ENCODE measurements at places on chromosomes 7 and 10.

GRCh38 chr7:143046426-143046851 lies 5.7 kb upstream of the OR6V1 start:
- no peak for DNase-seq

GRCh38 chr7:92133737-92134270 lies 473 bp downstream of the CYP51A1 start:
- DNase-seq, result peak; percentile 52

DNA sequence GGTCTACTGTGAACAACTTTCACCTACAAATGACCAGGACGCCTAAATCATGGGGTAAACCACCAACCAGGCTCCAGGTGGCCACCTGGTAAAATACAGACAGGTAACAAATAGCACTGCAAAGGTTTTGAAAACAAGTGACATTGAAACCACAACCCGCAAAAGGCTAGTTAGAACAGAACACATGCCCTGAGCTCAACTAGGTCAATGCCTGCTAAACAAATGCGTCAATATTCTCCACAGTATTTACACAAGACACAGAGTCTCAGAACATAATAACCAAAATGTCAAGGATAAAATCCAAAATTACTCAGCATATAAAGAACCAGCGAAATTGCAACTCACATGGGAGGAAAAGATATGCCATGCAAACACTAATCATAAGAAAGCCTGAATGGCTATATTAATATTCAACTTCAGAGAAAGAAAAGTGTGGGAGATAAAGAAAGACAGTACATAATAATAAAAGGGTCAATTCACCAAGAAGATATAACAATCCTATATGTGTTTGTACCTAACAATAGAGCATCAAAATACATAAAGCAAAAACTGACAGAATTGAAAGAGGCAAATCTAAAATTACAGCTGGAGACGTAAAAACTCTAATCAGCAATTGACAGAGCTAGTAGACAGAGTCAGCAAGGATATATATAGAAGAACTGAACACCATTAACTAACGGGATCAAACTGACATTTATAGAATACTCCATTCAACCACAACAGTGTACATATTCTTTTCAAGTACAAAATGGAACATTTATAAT lies 47.6 kb downstream of the SMURF1 start:
- DNase-seq, result no peak

DNA sequence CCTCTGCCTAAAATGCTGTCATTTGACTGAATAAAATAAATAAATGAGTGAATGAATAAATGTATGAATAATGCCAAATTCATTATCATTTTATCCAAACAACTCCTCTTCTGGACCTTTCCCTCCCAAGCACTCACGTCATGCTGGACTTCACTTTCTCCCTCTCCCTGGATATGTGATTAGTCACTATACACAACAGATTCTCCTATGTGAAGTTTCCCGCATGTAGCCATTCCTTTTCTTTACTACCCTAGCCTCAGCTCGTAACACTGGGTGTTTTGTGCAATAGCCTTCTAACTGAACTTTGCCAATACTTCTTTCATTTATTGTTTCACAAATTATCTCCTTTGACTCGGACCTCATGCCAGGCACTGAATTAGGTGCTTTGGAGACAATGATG lies 87.6 kb upstream of the IL6 start:
- no peak for DNase-seq

DNA sequence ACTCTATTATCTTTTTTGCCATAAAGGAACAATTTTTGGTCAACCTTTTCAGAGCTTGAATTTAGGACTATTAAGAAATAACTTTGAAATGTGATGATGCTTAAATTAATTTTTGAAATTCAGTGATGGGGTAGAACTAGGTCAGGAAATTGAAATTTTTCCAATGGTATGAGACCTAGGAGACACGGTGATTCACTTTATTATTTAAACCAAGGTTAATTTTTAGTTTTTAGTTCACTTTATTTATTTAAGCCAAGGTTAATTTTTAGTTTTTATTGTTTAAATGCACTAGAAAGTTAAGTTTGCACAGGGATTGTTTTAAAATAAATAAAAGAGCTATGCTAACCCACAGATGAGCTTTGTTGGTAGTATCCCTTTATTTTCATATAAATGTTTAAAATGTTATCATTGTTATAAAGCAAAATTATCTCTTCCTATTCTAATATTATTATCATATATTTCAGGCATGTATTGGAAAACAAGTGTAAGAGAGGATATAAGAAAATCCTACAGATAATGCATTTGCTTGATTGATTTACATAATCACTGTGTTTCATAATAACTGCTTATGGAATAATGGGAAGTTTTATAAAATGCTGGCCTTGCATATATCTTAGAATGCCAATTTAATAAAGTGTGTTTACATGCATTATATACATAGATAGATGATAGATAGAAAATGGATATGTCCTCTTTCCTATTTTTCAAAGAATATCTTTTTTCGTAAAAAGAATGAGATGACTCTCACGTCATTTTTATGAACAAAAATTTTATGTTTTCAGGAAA lies 163.6 kb downstream of the HGF start:
- DNase-seq, result no peak

GRCh38 chr10:7697426-7697825 lies 5.7 kb upstream of the ITIH2 start:
- DNase-seq, result no peak

DNA sequence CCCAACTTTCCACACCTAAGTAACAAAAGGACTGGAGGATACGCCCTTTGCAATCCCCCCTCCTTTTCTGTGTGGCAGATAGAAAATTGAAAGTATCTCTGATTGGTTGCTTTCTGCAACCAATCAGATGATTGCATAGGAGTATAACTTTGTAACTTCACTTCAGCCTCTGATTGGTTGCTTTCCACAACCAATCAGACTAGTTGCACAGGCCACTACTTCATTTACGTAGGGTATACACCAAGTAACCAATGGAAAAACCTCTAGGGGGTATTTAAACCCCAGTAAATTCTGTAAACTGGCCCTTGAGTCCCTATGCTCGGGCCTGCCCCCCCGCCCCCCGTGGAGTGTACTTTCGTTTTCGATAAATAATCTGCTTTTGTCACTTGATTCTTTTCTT lies 1080.4 kb downstream of the CNTNAP2 start:
- DNase-seq, result no peak

GRCh38 chr7:22640269-22640668 lies 86.7 kb upstream of the IL6 start:
- DNase-seq, result no peak

DNA sequence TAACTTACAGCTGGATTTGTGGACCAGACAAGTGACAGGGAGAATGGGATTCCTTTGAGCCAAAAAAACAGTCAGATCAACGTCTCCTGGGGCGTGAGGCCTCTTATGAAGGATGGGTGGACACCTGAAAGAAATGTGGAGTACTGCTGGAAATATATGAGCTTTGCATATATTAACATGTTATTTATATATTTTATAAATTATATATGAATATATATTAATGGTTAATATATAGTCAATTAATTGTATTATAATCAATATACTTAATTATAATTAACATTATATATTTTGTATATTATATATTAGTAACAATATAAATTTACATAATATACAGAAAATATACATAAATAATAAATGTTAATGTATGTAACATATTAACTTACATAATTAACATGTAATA lies 57.5 kb downstream of the CACNB2 start:
- DNase-seq, result no peak

DNA sequence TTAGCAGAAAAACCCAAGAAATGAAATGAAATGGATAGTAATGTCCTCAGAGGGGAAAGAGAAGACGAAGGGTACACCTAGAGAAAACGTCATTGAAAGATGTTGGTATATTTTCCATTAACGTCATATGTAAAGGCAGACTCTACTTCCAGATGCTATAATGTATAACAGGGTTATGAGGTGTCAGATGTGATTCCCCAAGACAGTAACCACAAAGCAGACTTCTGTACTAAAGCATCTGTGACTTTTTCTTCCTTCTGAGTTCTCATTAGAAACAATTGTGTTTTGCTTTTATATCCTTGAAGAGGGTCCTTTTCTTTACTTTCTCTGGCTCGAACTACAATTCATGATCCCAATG lies 37.4 kb downstream of the LRRC72 start:
- no peak for DNase-seq

DNA sequence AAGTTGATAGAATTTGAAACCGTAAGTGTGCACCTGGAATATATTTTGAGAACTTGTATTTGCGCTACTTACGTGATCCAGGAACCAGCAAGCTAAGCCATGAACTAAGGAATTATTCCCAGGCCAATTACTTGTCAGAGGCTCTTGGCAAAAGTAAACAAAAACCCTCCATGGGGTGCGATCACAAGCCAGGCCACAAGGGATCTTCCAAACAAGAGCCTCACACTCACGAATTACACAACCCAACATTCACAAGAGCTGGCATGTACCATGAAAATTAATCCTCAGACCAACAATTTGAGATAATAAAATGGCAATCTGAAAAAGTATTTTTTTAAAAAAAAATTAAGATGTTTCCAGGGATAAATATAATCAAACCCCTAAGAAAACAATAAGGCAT lies 467.0 kb upstream of the AKR1E2 start:
- no peak for DNase-seq

GRCh38 chr10:113469796-113470195 lies 83.1 kb upstream of the HABP2 start:
- no peak for DNase-seq

DNA sequence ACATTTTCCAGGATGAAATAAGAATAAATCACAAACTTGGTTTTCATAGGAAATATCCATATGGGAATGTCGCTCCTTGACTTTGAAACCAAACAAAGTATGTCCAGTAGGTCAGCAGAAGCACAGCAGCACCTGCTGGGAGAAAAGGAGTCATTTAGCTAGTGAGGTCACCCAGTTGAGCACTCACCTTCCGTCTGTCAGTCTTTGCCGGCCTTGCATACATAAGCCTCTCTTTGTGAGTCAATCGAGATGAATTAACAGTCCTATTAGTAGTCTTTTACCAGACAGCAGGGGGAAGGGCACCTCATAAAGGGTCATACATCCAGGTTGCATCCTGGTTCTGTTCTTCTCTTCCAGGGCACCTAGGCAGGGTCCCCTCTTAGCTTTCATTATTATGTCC lies 232.5 kb upstream of the FZD1 start:
- peak; percentile 43 for DNase-seq

DNA sequence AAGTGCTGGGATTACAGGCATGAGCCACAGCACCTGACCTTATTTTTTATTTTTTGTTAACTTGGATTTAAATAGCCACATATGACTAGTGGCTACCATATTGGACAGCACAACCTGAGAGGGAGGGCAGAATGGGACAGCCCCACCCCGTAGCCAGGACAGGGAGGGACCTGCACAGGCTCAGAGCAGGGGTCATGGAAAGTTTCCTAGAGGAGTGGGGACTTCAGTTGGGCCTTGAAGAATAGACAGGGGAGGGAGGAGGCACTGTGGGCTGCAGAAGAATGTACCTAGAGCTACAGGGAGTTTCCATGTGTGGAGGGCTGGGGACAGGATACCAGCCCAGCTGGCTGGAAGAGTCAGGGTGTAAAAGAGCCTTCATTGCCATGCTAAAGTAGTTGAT lies 8.8 kb downstream of the TRIM8 start:
- DNase-seq, result no peak

DNA sequence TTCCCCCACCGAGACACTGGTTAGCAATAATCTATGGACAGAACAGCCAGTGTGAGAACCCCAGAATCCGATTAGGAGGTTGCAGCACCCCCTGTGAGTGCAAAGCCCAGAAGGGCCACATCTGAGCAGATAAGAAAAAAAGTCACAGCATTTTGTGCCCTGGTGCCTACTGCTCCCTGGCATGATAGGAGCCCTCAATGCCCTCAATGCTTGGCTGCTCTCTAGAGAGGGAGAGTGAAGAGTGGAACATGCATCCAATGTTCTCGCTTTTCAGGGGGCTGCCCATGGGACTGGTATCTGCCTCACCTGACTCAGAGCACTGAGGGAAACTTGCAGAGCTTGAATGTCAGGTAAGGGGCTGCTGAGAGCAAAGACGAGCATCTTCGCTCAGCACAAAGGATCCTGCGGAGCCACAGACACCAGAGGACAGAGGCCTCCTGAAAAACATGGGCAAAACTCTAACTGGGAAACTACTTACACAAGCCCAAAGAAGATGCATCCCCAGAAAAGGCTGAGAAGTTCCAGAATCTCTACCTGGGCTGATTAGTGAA lies 98.0 kb upstream of the FAM20C start:
- no peak for DNase-seq

GRCh38 chr7:22114440-22114981 lies 168.8 kb upstream of the CDCA7L start:
- DNase-seq, result no peak

GRCh38 chr10:110474826-110475225 lies 22.9 kb upstream of the DUSP5 start:
- no peak for DNase-seq

GRCh38 chr7:43469051-43469450 lies 113.9 kb upstream of the STK17A start:
- no peak for DNase-seq

- no peak for DNase-seq
These were observed 152.5 kb downstream of the SLC25A13 start for GRCh38 chr7:96169439-96169838.

GRCh38 chr7:81025360-81025759 lies 106.5 kb upstream of the SEMA3C start:
- DNase-seq, result peak; percentile 53

- peak; percentile 18 for DNase-seq
These were observed 97.8 kb downstream of the CHST15 start for GRCh38 chr10:123995461-123996131.

DNA sequence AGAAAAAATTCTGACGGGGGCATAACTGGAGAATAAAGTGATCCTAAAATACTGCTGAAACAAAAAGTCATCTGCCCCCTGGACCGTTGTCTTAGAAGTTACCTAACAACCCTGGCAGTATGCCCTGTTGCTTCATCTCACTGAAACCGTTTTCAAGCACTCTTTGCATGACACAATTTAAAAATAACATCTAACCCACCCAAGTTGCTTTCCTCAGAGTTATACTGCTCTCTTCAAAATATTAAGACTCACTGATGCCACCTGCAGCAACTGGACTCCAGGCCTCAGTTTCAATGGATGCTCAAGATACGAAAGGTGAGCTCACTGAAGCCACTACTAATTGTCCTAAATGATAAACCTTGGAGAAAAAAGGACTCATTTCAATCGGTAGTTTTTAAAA lies 57.4 kb downstream of the CDK6 start:
- no peak for DNase-seq

GRCh38 chr10:112195224-112195623 lies 11.7 kb upstream of the GPAM start:
- DNase-seq, result no peak

- no peak for DNase-seq
These were observed 91.5 kb downstream of the FAM53B start for GRCh38 chr10:124652701-124653100.

DNA sequence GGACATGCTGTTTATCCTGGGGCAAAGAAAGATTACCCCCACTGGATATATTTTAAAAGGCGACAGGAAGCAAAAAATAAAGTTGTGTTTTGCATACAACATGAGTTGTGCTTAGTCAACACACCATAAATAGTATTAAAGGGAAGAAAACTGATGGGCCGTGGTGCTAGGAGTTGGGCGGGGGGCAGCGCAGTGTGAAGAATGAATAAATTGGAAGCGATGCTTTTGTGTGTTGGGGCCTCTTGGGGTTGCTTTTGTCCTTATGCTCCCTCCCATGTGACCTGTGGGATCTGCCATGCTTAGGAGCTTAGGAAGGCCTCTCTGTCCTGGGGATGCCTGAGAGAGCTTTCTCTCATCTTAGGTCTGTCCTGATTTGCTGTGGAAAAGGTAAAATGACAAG lies 35.0 kb upstream of the AGR3 start:
- DNase-seq, result no peak

Data from NCI-H748 treated with DMSO at 0.1 percent for 48 hours (cell line).